ENCODE measurements at places on chromosomes 12 and 14.

- no peak for DNase-seq
Observed at GRCh38 chr14:90758959-90759358, 57.3 kb downstream of the TTC7B start.

GRCh38 chr14:100438678-100439592 lies 115.8 kb downstream of the SLC25A47 start:
- no peak for DNase-seq

- DNase-seq = no peak
Observed at GRCh38 chr14:39154594-39155189, 15.4 kb downstream of the TRAPPC6B start.

- no peak for DNase-seq
Observed at GRCh38 chr12:103503546-103504480, 8.0 kb upstream of the C12orf42 start.

- DNase-seq = no peak
Observed at GRCh38 chr12:19704966-19705365, 265.7 kb downstream of the AEBP2 start.

- DNase-seq = peak; percentile 23
Observed at GRCh38 chr12:95473231-95473883, 595 bp upstream of the METAP2 start.

DNA sequence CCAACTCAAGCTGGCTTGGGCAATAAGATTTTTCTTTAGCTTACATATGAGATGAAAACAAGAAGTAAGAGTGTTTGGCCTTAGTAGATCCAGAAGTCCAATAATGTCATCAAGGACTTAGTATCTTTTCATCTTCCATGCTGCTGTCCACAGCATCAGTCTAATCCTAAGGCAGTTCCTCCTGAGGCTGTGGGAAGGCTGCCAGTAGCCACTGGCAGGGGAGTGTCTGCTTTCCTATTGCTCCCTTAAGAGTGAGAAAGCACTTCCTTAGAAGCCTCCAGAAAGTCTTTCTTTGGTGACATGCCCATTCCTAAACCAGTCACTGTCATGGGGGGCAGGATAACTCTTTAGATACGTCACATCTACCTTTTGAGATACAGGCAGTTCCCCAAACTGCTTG lies 317.7 kb downstream of the BMP4 start:
- DNase-seq = no peak

DNA sequence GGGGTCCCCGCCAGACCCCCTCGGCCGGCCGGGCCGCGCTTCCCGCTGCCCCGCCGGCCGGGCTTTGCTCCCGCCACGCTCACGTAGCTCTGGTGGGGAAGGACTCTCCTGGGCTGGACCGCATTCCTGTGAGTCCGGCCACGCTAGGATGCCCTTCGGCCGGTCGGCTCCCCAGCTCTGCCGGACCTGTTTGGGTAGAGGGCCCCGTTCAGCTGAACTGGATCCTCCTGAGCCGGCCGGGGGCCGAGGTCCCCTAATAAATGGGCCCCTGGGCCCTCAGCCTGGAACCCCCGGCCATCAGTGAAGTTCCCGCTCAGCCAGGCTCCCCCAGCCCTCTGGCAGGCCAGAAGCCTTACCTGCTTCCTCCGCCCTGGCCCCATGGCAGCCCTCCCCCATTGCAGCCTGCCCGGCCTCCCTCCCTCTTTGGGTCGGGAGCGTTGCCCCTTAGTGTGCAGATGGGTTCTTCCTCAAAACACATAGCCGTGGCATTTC lies 593 bp downstream of the UNC119B start:
- no peak for DNase-seq

DNA sequence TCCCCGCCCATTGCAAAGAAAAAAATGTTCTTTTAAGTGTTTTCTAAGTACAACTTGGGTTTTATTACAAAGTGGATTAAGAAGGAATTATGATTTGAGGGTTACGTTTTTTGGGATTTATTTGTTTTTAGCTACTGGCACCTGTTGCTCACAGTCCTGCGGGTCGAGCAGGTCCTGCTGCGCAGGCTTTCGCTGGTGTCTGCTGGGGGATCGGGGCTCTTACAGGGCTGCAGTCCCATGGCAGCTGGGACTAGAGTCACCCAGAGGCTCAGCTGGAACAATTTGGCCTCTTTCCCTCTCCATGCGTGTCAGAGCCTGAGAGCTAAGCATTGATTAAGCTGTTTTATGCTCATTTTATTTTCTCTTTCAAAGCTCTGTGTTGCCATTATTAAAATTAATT lies 55.6 kb upstream of the DYNC1H1 start:
- no peak for DNase-seq

DNA sequence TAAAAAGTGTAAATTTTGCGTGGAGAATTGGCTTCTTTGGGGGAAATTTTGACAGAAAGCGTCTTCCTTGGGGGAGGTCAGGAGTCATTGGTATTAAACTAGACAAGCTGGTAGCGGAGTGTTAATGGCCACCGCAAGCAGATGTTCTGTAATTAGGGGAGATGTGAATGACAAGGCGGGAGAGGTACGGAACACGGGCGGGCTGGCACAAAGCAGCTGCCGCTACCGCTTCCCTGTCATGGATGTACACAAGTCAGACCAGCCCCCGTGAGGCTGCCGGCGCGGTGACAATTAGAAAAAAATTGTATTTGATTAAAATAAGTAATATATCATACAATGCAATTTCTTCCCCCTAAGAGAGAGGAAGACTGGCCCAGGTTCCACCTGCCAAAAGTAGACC lies 501.6 kb downstream of the VRK1 start:
- no peak for DNase-seq

- no peak for DNase-seq
Observed at GRCh38 chr12:55694188-55694515, 13.6 kb downstream of the ITGA7 start.

GRCh38 chr12:32303174-32303549 lies 96.2 kb upstream of the FGD4 start:
- DNase-seq = no peak

- no peak for DNase-seq
Observed at GRCh38 chr12:63075376-63076060, 75.5 kb downstream of the AVPR1A start.

- no peak for DNase-seq
Observed at GRCh38 chr14:63513756-63514155, 29.4 kb downstream of the PPP2R5E start.

DNA sequence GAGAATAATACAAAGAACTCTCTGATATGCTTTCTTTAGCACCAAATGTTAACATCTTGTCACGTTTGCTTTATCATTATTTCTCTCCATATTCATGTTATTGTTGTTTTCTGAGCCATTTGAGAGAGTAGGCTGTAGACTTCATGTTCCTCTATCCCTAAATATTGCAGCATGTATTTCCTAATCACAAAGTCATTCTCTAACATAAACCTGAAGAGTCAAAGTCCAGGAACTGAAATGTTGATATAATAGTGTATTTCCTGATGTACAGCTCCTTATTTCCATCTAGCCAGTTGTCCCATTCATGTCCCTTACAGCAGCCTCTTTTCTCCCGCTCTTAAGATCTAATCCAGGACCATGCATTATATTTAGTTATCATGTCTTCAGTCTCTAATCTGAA lies 72.8 kb downstream of the SPATS2 start:
- DNase-seq = no peak

DNA sequence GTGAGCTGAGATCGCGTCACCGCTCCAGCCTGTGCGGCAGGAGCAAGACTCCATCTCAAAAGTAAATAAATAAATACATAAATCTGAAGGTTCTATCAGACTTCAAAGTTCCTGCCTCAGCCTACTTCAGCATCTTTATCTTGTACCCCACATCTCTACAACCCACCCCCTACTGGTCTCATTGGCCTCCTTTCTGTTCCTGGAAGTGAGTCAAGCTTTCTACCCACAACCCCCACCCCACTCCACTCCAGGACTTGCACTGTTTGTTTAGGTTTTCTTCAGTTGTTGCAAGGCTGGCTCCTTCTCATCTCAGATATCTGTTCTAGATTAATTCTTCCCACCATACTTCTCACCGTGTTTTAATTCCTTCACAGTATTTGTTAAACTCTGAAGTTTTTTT lies 714 bp upstream of the PSMC6 start:
- DNase-seq = no peak

GRCh38 chr12:59055204-59055860 lies 135.0 kb upstream of the LRIG3 start:
- DNase-seq = no peak

DNA sequence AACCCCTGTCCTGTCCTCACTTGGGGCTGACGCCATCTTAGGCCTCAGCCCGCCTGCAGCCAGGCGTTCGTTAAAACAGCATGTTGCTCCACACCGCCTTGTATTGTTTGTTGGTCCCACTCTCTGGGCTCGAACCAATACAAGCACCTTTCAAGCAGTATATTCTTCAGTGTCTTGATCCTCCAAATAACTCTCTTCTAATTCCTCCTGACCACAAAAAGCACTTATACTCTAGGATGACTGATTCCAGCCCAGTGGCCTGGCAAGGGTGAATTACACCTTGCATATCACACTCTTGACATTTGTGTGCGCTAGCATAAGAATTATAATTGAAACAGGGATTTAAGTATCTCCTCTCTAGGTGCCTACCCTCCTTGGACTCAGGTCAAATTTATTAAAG lies 7.1 kb downstream of the CCER1 start:
- DNase-seq = no peak

- no peak for DNase-seq
Observed at GRCh38 chr12:131471271-131471905, 239.5 kb upstream of the SFSWAP start.

DNA sequence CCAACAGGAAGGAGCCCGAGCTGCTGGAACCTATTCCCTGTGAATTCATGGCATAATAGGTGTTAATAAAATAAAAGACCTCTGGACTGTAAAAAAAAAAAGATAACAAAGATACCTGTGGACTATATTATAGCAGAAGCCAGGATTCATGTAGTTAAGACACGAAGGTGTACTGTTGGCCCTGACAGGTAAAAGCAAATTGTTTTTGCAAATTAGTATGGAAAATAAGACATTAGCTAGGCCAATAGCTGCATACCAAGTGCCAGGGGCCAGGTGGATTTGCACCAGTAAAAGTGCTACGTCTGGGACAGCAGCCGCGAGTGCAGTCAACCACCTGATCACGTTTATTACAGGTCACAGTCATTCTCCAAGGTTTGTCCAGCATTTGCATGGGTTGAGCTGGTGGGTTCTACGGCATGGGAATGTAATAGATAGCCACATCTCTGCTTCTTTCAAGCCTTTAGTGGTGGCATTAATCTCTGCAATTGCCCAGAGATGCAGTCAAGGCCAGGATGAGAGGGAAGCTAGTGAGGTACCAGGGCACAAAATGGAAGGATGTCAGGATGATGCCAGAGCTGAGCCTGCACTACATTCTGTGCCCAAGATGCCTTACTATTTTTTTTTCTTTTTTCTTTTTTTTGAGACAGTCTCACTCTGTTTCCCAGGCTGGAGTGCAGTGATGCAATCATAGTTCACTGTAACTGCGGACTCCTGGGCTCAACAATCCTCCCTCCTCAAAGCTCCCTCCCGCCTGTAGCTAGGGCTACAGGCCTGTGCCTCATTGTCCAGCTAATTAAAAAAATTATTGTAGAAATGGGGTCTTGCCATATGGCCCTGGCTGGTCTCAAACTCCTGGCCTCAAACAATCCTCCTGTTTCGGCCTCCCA lies 26.3 kb downstream of the TNFAIP2 start:
- no peak for DNase-seq

DNA sequence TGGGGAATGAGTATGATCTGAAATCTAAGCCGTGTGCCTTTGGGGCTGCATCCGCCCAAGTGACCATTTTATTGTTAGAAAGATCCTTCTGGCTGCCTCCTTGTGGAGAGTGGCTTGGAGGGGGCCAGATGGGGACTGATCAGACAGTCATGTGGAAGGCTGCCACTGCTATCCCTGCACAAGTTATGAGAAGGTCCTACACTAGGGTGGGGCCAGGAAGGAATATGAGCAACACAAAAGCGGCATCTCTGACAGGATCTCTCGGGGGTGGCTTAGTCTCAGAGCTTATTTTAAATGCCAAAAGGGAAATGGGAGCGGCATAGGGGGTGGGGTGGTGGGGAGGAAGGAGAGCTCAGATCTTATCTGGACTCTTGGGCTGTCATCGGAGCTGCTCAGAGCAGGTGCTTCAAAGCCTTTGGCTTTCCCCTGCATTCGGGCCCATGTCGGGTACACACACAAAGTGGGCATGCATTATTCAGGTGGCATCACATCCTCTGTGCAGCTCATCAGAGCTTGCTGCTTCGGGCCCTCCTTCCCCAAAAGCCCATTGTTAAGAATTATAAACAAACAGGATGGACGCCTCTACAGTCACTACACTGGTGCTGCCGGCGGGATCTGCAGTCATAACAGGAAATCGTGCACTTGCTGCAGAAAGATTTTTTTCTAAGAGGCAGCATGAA lies 805.4 kb downstream of the VRK1 start:
- no peak for DNase-seq

- no peak for DNase-seq
Observed at GRCh38 chr12:53424626-53425514, 1.2 kb downstream of the AMHR2 start.

GRCh38 chr12:59182191-59182590 lies 261.9 kb upstream of the LRIG3 start:
- no peak for DNase-seq

GRCh38 chr14:100608064-100608463 lies 20.8 kb upstream of the BEGAIN start:
- no peak for DNase-seq

DNA sequence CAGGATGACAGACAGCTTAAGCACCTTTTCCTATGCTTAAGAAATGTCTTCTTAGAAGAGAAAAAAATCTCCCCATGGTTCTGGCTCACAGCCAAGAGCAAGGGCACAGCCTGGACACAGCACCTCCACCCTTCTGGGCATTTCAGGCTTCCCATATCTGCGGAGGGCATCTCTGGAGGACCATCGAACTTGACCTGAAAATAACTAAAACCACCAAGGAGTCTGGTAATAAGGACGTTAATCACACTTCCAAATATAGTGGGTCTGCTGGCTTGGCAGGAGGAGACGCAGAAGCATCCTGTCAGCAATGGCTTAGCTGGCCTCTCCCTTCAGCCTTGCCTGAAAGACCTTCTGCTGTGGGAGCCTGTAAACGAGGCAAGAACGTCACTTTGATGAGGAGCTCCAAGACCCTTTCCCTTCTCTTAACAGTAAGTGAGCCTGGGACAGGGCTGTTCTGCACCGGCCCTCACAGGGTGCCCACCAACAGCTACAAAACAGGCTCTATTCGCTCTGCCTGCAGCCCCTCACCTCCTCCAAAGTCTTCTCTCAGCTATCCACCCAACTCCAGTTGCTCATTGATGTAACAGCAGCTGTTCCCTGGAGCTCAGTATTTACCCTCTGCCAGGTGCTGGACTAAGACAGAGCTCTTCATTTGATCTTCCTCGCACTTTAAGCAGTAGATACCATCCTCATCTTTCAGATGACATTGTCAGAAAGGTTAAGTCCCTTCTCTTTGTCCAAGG lies 13.2 kb downstream of the SETD3 start:
- no peak for DNase-seq

DNA sequence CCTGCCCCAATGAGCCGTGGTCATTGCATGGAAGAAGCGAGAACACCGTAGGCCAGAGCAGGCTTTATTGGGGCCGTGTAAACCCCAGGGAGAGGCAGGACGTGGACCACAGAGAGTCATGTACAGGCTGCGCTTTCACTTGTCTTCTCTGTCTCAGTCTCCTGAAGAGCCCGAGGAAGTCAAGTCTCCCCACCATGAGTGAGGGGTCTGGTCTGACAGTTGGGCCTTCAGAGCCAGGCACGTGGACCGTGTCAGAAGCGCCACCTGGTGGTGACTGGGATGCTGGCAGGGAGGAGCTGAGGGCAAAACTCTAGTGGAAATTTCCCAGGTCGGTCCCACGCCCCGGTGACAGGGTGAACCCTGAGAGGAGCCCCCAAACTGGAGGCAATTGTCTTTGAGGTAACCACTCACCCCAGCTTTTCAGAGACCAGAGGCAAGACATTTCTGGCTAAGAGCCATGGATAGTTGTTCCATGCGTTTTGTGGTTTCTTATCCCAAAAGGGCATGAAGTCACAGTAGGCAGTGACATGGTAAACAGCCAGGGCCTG lies 17.4 kb downstream of the RPS6KL1 start:
- no peak for DNase-seq
